Posterior cingulate gyrus (tissue), 11 donors: ENCODE measurements at places on chromosomes 11 and 22.

- DNase-seq = no peak
Measured at GRCh38 chr11:133476570-133477250, 55.6 kb downstream of the OPCML start.

- no peak for DNase-seq
Measured at GRCh38 chr11:95723361-95723942, 66.1 kb downstream of the FAM76B start.

GRCh38 chr11:68373189-68373814 is 60.9 kb downstream of the LRP5 start:
- DNase-seq = no peak

- DNase-seq = no peak
Measured at GRCh38 chr22:40955571-40955970, 4.4 kb downstream of the RBX1 start.

DNA sequence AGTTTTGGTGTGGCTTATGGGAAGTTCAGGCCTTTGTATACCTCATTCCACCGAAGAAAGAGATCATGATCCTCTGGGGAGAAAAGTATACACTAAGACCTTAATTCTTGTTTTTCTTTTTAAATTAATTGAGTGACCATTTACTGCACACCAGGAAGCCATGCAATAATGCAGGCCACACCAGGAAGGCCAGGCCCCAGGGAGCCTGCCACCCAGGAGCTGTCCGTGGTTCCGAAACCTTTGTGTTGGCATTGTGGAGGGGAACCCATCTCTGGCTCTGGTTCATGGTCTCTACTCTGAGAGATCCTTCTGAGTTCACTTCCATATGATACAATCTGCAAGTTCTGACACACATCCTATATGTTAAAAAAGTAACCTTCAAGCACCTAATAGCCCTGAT is 291.8 kb downstream of the MIAT start:
- DNase-seq = no peak

GRCh38 chr11:114889594-114890011 is 211.3 kb downstream of the NXPE2 start:
- no peak for DNase-seq

GRCh38 chr11:102989379-102990047 is 34.0 kb upstream of the MMP13 start:
- no peak for DNase-seq
